ENCODE measurements at places on chromosomes 3 and 15.

DNA sequence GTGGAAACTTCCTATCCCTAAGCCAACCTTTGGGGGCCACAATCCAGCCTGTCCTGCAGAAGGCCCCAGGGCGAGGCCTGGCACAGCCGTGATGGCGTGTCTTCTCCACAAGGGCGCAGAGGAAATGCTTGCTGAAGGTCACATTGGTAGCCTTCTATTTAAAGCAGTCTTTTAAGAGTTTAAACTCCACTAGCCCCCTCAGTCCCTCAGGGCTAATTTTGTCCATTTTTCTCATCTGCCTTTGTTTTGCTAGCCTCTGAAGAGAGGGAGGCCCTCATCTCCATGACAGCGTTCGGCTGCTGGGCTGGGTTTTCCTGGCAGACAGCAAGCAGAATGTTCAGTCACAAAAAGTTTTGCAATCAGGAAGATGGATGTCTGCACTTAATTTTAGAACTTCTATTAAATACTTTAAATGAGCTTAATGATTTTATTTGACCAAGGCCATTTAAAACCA, 40.8 kb downstream of the RARB start:
- no peak for DNase-seq

DNA sequence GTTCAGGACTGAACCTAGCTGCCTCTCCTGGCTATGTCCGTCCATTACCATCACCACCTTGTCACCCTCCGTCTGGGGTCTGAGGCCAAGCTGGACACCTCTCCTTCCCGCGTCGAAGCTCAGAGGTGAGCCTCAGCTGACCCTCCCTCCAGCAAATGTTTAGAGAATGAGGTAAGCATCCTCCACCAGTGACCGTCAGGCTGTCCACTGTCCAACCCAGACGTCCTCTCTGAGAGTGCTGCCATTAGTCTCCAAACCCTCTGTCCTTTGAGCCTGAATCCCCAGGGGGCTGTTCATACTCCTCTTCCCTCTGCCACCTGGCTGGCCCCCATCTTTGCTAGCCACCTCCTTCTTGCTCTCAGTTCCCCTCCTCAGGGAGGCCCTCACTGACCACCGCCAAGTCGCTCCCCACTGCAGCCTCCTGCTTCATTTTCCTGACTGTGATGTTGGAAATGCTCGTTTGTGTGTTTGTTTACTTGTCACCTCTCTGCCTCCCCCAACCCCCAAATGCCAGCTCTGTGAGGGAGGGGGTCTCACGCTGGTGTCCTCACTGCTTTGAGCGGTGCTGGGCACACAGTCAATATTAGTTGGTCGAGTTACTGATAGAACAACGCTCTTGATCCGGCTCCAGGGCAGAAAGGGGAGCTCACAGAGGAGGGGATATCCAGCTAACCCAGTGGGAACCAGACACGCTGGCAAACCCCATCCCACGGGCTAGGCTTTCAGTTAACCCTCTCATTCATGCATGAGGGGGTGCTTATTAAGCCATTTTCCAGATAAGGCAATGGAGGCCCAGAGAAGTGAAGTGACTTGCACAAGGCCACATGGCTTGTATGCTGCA, 64.9 kb downstream of the IQSEC1 start:
- no peak for DNase-seq

DNA sequence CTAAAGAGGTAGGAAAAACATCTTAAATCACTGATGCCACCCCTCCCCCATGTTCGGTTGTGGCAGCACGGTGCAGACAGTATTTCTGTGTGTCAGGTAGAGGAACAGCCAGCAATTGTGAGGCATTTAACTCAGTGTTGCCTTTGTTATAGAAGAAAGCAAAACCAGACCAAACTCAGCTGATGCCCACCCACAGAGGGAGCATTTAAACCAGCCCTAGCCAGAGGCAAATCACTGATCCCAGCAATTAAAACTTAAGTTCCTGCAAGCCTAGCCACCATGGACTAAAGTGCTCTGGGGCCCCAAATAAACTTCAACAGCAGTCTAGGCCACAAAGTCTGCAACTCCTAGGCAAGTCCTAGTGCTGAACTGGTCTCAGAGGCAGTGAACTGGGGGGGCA, 94.5 kb downstream of the CFAP20DC start:
- DNase-seq, result no peak

- no peak for DNase-seq
Observed at GRCh38 chr15:66897416-66897815, 168.0 kb upstream of the SMAD3 start.

DNA sequence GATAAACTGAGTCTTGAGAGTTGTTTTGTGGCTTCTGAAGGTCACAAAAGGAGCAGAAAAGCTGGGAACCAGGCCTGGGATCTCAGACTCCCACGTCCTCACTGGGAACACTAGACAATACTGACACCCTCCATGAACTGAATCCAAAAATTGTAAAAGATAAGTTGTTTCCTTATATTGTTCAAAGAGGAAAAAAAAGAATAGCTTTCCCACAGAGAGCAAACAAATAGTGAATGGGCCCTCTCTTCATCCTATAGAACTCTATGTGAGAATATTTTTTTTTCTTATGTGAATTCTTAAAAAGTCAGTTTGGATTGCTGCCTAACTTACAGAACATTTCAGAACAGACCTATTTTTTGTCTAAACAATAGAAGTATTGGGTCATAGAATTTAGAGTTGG, 203.5 kb downstream of the MECOM start:
- DNase-seq, result no peak

DNA sequence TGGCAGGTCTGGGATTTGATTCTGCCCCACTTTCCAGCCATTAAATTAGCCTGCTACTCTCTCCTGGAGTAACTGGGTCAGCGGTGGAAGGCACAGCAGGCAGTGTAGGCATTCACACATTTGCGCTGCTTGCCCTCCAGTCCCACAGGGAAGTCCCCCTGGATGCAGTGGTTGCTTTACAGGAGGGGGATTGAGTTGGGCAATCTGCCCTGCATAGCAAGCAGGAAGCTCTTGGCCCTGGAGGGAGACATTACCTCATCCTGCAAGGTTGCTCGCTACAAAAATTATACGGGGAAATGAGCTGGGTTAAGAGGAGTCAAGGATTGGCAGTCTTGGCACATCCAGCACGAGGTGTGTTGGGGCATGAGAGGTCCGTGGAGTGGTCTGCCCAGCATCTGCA, 14.8 kb downstream of the MCM2 start:
- no peak for DNase-seq

DNA sequence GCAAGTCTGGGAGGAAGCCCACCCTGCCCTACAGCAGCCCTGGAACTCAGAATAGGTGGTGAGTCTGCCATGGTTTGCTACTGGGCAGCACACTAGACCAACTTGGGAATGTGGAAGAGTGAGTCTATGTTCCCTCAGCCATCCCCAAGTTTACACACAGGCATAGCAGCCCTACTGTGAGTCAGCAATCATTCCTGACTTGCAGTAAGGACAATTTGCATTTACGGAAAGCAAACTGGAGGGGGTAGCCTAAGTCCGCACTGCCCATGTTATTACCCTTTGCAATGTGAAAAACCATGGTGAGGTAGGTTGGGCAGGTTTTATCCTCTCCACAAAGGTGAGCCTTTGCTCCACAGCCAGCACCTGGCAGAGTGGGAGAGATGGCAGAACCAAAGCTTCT, 4.6 kb downstream of the TCTA start:
- DNase-seq, result no peak

Measured in CD4-positive, alpha-beta T cell treated with Interleukin-1 beta for 1 hour (primary cell).